ENCODE measurements at places on chromosomes 12 and 14.

- DNase-seq, result no peak
Observed at GRCh38 chr12:54036620-54037359, 3.9 kb downstream of the HOXC5 start.

GRCh38 chr14:104639885-104640548, 35.4 kb upstream of the TMEM179 start:
- DNase-seq, result no peak

DNA sequence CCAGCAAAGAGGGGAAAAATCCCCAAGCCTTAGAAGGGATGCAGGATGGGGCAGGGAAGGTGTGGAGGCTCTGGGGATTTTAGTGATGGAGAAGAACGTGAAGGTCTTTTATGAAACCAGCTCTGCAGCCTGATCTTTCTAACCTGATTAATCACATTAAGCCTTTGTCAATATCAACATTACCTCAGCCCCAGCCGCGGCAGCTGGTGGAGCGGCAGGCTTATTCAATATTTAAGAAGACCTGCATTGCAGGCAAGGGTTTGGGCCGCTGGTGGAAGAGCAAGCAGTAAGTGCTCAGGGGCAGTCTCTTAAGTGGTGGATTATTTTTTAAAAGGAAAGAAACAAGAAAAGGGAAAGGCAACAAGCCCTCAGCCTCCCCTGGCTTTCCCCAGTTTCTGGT, 16.6 kb downstream of the RPH3A start:
- DNase-seq, result no peak

DNA sequence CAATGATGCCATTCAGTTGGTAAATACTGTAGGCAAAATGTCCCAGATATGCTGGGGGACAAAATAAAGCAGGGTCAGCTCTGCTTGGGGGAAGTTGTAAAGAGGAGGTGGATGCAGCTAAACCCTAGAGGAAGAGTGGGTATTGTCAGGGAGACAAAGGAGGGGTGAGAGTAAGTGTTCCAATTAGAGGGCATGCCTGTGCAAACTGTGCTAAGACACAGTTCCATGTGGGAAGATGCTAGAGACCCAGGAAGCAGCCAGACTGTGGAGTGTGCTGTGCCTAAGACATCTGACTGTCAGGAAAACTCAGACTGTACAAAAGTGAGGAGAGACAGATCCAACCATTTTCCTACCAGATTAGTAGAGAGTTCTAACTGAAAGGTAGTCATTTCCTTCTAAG, 474.3 kb downstream of the ATP23 start:
- DNase-seq, result no peak

DNA sequence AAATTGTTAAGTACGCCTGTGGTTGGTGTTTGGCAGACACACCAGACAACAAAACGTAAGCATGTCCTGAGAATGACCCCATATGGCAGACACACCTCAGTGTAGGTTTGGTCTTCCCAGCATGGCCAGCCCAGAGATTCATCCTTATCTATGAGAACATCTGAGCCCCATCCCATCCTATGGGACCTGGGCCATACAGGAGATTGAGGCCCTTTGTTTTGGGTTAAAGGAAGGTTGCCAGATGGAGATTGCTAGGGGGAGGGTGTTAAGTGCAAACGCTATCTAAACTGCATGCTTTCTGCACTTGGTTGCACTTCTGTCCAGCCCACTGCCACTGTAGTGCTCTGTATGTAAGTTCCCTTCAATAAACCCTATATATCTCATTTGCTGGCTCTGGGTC, 4.1 kb upstream of the PCNX4 start:
- no peak for DNase-seq

- no peak for DNase-seq
Observed at GRCh38 chr14:101073598-101073965, 170.1 kb upstream of the RTL1 start.

DNA sequence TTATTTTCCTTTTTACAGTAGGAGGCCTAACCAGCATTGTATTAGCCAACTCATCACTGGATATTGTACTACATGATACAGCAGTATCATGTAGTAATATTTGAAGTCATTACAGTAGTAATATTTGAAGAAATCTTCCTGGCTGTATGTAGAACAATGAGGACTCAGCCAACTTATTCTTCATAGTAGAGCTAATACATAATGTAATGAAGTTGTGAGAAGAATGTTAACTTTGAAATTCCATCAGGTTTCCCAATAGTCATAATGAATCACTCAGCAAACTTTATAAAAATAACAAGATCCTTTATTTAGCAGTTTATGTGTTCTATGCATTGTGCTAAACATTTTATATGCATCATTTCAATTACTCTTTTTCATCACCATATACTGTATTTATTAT, 61.8 kb downstream of the LRRK2 start:
- DNase-seq, result no peak

DNA sequence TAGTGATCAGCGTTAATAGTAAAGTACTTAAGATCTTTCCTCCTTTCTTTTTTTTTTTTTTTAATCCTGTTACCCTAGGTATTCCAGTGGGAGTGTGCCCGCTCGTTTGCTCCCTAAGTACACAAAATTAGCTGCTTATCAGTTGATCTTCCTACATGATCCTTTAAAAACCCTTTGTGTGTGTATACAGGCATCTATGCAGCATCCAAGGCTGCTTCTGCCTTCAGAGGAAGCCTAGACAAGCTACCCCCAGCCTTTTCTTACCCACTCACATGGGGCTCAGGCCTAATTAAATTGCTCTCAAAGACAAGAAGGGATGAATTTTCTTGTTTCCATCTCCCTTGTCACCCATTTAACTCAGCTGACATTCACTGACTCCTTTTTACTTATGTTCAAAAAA, 343.4 kb upstream of the LMO3 start:
- no peak for DNase-seq

GRCh38 chr14:32608857-32609256, 279.8 kb downstream of the AKAP6 start:
- no peak for DNase-seq

DNA sequence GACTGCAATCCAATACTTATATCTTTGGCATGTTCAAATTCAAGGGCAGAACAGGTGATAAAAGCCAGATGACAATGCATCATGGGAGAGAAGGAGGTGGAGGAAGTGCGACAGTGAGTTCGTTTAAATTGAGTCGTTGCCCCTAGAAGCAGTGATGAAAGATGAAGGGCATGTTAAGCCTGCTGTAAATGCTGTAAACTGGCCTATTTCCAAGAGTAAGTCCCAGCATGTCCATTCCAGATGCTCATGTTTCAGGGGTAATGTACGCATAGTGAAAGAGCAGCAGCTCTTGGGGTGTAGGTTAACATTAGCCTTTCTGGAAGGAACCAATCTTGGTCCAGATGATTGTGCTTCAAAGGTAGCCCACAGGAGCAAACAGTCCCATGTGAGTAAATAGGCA, 97.1 kb downstream of the C2CD5 start:
- no peak for DNase-seq

- DNase-seq, result no peak
Observed at GRCh38 chr14:92413379-92413778, 90.4 kb downstream of the SLC24A4 start.

GRCh38 chr14:97233319-97233985, 436.3 kb downstream of the VRK1 start:
- no peak for DNase-seq

DNA sequence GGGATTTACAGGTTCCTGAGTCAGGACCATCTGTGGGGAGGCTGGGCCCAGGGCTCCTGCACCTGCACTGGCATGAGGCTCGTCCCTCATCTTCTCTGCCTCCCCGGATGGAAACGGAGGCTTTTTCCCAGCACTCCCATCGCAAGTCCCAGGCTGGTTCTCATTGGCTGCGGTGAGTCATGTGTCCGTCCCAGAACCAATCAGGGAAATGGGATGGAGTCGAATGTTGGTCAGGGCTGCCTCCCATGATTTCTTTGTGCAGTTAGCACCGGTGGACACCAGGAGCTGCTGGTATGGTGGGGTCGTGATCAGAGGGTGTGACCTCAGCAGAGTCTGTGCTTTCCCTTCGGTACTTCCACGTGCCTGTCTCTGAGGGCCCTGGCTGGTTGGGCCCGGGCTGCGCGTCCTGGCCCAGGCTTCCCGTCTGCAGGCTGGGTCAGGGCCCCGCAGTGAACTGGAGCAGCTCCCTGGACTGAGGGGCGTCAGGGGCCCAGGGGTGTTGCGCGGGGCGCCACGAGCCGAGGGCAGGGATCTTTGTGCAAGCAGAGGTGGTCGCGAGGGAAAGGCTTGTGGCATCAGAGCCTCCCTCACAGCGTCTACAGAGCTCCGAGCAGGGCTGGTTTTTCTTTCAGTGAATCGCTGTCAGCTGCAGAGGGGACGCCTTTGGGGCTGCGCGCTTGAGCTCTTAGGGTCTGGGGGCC, 168.1 kb downstream of the ADGRD1 start:
- DNase-seq, result no peak

GRCh38 chr14:96863327-96863985, 66.3 kb downstream of the VRK1 start:
- no peak for DNase-seq

DNA sequence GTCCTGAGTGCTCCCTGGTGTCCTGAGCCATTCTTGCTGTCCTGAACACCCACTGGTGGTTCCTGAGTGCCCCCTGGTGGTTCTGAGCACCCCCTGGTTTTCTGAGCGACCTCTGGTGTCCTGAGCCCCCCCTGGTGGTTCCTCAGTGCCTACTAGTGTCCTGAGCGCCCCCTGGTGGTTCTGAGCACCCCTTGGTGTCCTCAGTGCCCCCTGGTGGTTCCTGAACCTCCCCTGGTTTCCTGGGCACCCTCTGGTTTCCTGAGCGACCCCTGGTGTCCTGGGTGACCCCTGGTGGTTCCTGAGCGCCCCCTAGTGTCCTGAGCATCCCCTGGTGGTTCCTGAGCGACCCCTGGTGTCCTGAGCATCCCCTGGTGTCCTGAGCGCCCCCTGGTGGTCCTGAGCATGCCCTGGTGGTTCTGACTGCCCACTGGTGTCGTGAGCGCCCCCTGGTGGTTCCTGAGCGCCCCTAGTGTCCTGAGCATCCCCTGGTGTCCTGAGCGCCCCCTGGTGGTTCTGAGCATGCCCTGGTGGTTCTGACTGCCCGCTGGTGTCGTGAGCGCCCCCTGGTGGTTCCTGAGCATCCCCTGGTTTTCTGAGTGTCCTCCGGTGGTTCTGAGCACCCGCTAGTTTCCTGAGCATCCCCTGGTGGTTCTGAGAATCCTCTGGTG, 473.1 kb downstream of the TMEM121 start:
- no peak for DNase-seq

- no peak for DNase-seq
Observed at GRCh38 chr14:76101391-76102379, 50.0 kb upstream of the GPATCH2L start.

GRCh38 chr12:46675736-46676135, 150.1 kb downstream of the SLC38A4 start:
- no peak for DNase-seq

DNA sequence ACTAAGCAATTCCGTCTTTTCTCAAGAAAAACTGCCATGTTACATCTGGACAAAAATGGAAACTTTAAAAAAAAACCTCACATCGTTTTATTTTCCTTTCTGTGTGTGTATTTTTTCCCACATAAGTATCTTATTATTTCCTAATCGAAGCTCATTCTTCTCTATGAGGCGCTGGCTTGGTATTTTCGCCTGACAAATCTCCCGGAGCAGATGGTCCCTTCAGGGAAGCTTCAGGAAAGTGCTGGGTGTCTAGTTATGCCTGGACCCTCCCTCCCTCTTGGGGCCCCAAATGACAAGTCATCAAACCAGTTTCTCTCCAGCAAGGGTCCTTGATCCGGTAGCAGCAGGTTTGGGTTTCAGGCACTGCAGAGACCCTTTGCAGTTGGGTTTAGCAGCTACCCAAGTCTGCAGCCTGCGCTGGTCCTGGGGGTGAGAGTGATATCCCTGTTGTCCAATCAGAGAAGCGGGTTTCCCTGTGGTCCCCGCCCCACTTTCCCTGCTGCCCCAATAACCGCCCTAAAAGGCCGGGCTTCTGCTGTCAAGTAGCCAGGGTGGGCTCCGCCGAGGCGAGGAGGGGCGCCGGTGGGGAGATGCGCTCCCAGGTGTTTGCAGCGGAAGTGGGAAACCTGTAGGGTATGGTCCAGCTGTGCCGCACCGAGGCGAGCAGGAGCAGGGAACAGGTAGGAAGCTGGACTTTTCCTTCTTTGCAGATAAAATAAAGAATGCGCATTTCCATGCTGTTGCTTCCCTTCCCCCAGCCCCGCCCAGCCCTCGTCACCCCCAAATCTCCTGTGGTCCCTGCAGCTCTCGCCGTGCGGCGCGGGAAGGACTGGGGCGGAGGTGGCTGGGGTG, at the start of gene CNTN1:
CNTN1 (plus strand) TSS at position 527 of the 852 bp plus-strand sequence.
- DNase-seq, result no peak

DNA sequence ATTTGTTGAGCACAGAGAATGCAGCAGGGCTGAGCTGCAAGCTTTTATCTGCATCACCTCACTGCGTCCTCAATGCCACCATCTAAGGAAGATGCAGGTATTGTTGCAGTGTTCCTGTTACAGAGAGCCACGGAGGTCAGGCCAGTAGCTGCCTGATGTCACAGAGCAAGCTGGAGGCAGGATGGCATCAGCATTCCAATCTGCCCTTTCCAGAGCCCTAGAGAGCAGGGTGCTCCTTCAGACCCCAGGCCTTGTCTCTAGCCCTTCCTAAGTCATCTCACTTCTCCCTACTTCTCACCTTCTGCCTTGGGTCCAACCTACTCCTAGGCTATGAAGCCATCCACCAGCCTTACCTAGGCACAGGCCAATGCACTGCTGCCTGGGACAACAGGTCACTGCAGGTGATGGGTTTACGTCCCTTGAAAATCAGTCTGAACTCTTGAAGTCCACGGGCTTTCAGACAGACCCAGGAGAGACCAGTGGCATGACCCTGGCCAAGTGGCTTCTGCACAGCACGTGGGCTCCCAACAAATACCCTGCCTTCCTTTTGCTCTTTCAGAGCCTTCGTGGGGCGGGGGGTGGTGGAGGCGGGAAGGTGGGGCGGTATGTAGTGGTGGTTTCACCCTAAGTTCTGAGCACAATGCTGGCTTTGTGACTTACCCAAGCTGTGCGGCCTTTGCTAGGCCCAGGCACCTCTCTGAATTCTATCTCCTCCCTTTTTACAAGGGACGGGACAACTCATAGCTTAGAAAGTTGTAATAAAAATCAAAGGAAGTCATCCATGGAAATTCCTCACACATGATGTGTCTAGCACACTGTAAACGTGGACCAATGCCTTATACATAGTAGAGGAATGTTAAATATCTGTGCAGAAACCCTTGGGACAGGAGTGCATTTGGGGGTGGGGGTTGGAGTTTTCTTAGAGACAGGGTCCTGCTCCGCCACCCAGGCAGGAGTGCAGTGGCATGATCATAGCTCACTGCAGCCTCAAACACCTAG, 136.0 kb downstream of the KSR2 start:
- no peak for DNase-seq

DNA sequence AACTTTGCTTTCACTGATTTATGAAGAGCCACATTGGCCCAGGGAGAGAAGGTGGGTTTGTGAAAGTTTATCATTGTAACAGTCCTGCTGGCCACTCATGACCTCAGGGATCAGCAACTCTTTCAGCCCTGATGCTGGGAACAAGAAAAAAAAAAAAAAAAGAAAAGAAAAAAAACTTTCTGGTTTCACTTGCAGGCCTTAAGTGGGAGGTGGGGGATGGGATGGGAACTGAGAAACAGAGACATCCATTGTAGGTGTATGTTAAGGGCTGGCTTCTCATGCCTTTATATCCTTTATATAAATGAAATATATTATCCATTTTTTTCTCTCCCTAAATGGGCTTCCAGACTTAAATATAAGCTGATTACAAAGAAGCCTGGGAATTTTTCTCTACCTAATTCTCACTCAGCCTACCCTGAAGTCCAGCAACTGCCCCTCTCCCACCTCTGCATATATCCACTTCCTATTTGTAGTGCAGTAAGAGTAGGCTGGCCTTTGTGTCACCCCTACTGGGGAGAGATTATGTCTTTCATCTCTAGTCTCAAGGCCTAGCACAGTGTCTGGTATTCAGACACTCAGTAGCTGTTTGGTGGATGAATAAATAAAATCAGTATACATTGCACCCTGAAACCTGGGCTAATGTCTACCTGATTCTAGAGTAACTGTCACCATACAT, 187.1 kb downstream of the KICS2 start:
- DNase-seq, result no peak
